Pancreas (tissue), 10 donors: ENCODE measurements at places on chromosomes 13 and 19. TPM values are rescaled to one million over a fixed set of nuclear protein-coding genes. Genes with fewer than 3 reads are reported as not detected.

DNA sequence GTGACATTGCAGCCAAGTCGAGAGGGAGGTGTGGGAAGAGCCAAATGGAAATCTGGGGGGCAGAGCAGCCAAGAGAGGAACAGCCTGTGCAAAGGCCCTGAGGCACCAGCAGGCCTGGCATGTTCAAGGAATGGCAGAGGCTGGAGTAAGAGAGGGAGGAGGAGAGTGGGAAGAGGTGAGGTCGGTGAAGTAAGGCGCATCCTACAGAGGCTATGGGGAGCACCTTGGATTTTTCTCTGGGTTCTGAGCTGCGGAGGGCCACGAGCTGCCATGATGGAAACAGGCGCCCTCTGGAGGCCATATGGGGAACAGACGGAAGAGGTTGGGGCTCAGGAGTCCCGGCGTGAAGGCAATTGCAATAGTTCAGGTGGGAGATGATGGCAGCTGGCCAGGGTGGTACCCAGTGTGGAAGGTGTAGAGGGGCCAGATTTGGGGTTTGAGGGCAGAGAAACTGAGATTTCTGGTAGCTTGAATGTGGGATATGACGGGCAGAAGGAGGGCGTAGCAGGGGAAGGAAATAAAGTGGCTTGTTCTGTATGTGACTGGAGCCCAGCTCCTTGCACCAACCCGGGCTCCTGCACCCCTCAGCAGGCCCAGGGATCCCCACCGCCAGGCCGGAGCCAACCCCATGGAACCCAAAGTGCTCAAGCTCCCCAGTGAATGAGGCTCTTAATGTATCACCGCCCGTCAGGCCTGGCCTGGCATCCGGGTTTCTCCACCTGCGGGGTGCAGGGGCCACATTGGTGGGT, 20.5 kb upstream of the STRN4 start:
- no peaks in the 10 kb centered on the region for H3K27me3 ChIP-seq
- no peak overlapping the region for H3K27ac ChIP-seq
- peaks cover 4% of the 10 kb centered on the region for H3K4me1 ChIP-seq
- no peak overlapping the region for H3K4me3 ChIP-seq

The CEBPA gene
- total RNA-seq = 6.2 TPM

- no peak overlapping the region for H3K4me3 ChIP-seq
- H3K36me3 ChIP-seq = peaks cover 61% of the 10 kb centered on the region
- no peak overlapping the region for H3K27ac ChIP-seq
- no peaks in the 10 kb centered on the region for H3K27me3 ChIP-seq
- no peaks in the 10 kb centered on the region for H3K4me1 ChIP-seq
- no peak for DNase-seq
These were observed 16.6 kb downstream of the ADAT3 start for GRCh38 chr19:1921825-1922224.

The B3GNT8 gene
- 1.3 TPM for total RNA-seq

DNA sequence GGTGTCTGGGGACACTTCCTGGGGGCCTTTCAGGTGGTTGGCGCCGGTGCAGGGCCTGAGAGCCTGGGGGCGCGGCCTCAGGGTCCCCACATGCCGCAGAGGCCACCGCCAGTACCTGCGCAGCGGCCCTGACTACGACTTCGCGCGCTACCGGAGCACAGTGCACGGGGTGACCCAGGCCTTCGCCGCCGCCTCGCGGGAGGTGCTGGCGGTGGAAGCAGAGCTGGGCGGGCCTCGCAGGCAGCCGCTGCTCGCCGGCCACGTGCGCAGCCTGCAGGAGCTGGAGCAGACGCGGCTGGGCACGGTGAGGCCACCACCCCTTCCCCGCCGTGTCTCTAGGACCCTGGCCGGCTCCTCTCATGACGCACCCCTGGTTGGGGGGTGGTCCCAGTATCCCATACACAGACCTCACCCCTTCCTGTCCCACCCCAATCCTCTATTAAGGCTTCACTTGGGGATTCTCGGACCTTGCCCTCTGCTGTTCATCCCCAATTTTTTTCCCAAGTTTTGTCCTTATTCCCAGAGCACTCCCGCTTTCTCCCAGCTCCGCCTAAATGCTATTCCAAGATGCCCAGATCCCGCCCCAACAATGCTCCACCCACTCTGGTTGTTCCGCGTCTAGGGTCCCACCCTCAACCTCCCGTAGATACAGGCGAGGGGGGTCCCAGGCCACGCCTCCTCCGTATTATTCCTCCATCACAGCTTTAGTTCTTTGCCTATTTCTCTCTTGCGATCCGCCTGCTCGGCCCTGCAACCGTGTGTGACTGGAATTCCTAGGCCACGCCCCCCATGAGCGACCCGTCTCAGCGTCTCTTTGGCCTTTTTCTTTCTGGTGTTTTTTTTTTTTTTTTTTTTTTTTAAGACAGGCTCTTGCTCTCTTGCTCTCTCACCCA, 1.0 kb downstream of the REX1BD start:
- H3K27ac ChIP-seq = peak overlapping the region; percentile 76
- peak; percentile 57 for DNase-seq
- no peaks in the 10 kb centered on the region for H3K36me3 ChIP-seq
- H3K4me1 ChIP-seq = peaks cover 3% of the 10 kb centered on the region
- no peaks in the 10 kb centered on the region for H3K27me3 ChIP-seq
